ENCODE measurements at places on chromosomes 2 and 18. TPM values are rescaled to one million over a fixed set of nuclear protein-coding genes. Genes with fewer than 3 reads are reported as not detected.

DGUOK gene
- 179 TPM for polyA plus RNA-seq

MOCOS gene
- polyA plus RNA-seq = not detected

VSNL1 gene
- polyA plus RNA-seq = 442 TPM

IL37 gene
- not detected for polyA plus RNA-seq

PTRHD1 gene
- 74.9 TPM for polyA plus RNA-seq

CYB5A gene
- 80.3 TPM for polyA plus RNA-seq

WDPCP gene
- 8.9 TPM for polyA plus RNA-seq

DSC2 gene
- polyA plus RNA-seq = 0.06 TPM

LBX2 gene
- polyA plus RNA-seq = not detected

SERPINB13 gene
- polyA plus RNA-seq = not detected
